ENCODE measurements at places on chromosomes 2 and 18.
A peak's percentile ranks its signal among the peaks of the same experiment; 100 is the strongest.

DNA sequence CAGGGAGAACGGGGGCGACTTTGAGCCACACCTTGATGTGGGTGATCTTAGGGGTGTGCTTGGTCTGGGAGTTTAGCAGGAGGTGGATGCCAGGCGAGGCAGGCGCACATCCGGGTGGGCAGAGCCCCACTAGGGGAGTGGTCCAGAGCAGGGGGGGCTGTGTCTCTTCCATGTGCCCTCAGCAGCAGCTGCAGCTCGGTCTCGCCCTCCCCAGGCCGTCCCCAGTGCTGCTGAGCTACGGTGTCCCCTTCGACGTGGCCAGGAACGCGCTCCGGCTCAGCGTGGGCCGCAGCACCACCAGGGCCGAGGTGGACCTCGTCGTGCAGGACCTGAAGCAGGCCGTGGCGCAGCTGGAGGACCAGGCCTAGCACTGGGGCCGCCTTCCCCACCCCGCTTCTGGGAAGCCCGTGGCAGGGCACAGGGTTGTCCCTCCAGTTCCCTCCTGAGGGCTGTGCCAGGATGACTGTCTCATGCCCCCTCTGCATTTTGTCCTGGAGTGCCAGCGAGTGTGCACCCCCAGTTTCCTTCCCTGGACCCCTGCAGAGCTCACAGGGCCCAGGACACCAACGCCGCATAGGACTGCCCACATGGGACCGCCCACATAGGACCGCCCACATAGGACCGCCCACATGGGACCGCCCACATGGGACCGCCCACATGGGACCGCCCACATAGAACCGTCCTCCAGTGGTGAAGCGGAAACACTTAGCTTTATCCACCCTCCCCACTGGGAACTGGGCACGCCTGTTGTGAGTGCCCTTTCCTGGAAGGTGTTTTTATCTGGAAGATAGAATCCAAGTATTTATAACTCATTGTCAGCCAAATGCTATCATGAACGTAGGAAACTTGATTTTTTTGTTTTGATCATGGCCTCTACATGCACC is 1.9 kb upstream of the ESPNL start:
- DNase-seq: peak; percentile 45

- no peak for DNase-seq
Measured at GRCh38 chr2:63866009-63866709, 24.5 kb downstream of the UGP2 start.

GRCh38 chr18:289026-289425 is 21.2 kb upstream of the THOC1 start:
- no peak for DNase-seq

- peak; percentile 65 for DNase-seq
Measured at GRCh38 chr2:95231723-95232122, 24.4 kb downstream of the ZNF892 start.

DNA sequence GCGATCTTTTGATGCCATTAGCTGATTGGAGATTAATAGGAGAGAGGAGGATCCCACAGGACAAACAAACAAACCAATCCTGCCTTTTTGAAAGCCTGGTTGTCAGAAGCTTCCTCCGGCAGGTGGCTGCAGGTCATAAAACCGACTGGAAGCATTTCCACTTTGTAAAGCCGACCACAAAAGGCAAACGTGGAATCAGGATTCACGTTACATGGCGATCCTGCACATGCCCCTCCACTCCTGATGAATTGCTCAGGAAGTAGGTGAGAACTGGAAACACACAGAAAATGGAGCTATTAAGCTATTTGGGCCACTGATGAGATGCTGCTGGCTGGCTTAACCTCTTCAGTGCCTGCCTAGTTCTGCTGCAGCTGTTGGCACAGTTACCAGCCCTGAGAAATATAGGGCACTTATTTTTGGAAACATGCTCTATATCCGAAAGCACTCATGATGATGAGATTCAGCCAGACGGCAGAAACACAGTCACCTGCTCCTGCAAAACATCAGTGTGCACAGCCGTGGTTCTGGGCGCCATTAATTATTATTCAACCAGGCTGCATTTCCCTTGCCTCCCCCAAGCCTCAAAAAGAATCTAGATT is 110.3 kb upstream of the ST6GAL2 start:
- DNase-seq: no peak

- no peak for DNase-seq
Measured at GRCh38 chr2:108619925-108620620, 85.8 kb downstream of the LIMS1 start.

Measured in neuronal stem cell (in vitro differentiated cells).